Peyer's patch (tissue), 4 donors: ENCODE measurements at places on chromosomes 5 and 9. TPM values are rescaled to one million over a fixed set of nuclear protein-coding genes. Genes with fewer than 3 reads are reported as not detected.

DNA sequence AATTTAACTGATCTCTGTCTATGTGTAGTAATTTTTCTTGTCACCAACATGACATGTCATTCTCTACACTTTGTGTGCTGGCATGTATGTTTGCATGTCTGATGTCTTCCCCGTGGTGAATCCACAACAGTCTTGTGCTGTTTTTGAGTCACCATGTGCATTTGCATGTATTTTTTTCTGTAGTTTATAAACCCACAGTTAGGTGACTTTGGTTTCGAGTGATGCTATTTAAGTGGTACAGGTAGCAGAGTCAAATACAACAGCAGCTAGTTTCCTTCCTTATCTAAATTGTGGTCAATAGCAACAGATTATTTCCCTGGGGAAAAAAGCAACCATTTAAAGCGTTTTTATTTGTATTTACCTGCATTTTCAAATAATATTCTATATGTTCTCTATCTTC, 89.9 kb upstream of the FSD1L start:
- no peak for DNase-seq
- no peaks in the 10 kb centered on the region for H3K27me3 ChIP-seq
- H3K36me3 ChIP-seq, result peaks cover 10% of the 10 kb centered on the region
- no peaks in the 10 kb centered on the region for H3K4me1 ChIP-seq
- H3K27ac ChIP-seq, result no peak overlapping the region

GRCh38 chr5:163312598-163312997, 124.8 kb upstream of the CCNG1 start:
- no peaks in the 10 kb centered on the region for H3K36me3 ChIP-seq
- H3K27ac ChIP-seq, result no peak overlapping the region
- no peaks in the 10 kb centered on the region for H3K4me1 ChIP-seq
- H3K27me3 ChIP-seq, result no peaks in the 10 kb centered on the region
- H3K4me3 ChIP-seq, result no peak overlapping the region

DNA sequence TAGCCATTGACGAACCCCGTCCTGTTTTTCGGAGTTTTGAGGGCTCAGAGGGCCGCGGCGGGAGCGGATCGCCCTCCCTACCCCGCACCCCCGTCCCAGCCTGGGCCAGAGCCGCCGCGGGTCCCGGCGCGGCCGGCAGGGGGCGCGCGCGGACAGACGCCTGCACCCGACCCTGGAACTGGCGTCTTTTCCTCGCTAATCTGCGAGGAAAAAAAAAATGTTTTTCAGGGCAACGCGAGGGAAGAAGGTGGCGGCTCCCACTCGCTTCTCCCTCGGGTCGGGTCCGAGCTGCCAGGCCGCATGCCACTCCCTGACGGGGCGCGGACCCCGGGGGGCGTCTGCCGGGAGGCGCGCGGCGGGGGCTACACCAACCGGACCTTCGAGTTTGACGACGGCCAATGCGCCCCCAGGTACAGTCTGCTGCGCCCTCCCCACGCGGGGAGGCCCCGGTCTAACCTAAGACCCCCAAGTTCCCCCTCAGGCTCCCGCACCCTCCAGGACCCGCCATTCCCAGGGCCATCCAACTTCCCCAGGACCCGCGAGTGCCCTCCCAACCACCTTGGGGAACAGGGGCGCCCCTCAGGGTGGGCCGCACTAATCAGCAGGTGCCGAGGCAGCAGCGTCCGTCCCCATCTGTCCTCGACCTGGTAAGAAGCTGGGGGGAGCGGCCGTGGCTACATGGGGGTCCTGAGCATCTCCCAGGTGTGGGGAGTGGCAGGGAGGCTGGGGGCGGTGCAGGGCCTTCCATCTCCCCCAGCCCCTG, at the start of gene KCNT1:
Gene KCNT1, plus strand, starts transcription at position 227 of the 763 bp plus-strand sequence. Its CDS starts 74 bp downstream, at position 301.
- H3K36me3 ChIP-seq, result no peaks in the 10 kb centered on the region
- no peak within 1 kb of the TSS for H3K27ac ChIP-seq

DNA sequence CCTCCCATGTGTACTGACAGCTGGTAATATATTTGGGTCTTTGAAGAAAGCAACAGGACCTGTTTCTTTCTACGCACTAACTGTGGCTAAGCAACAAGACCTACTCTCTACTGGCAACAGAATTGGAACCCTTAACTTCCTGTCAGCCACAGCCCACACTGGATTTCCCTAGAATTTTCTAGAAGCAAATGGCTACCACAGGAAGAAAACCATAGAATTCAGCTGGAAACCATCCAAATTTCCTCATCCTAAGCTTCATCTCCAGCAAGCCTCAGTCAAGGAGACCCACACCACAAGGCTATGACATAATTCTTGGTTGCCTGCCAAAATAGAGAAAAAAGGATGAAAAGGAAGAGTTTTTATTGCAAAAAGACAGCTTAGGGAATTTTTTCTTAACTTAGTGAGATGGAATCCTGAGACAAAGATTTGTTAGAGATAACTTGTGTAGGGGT, 171.8 kb upstream of the TNC start:
- DNase-seq, result no peak
- H3K36me3 ChIP-seq, result no peaks in the 10 kb centered on the region
- no peaks in the 10 kb centered on the region for H3K27me3 ChIP-seq
- no peaks in the 10 kb centered on the region for H3K4me1 ChIP-seq
- no peak overlapping the region for H3K4me3 ChIP-seq
- no peak overlapping the region for H3K27ac ChIP-seq

RANBP3L gene
- not detected for total RNA-seq
